HS-27A (cell line): ENCODE measurements at places on chromosomes 5 and 9.
A peak's percentile ranks its signal among the peaks of the same experiment; 100 is the strongest.

DNA sequence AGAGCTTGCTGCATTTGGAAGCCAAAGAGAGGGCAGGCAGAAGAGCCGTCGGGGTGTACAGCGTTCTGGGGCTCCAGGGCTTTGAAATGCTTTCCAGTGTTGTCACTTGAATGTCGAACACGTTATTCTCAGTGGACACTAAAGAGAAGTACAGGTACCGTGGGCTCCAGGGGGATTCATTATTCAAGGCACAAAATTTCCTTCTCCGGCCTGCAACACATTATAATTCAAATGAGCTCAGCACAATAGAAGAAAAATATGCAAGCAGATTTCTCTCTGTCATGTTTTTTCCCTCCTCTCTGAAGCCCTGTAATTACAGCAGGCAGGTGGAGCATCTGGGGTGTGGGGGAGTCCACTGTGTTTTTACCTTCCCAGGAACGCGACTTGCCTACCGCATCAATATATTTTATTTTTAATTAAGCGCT lies 293.1 kb downstream of the ZSWIM6 start:
- DNase-seq, result no peak

DNA sequence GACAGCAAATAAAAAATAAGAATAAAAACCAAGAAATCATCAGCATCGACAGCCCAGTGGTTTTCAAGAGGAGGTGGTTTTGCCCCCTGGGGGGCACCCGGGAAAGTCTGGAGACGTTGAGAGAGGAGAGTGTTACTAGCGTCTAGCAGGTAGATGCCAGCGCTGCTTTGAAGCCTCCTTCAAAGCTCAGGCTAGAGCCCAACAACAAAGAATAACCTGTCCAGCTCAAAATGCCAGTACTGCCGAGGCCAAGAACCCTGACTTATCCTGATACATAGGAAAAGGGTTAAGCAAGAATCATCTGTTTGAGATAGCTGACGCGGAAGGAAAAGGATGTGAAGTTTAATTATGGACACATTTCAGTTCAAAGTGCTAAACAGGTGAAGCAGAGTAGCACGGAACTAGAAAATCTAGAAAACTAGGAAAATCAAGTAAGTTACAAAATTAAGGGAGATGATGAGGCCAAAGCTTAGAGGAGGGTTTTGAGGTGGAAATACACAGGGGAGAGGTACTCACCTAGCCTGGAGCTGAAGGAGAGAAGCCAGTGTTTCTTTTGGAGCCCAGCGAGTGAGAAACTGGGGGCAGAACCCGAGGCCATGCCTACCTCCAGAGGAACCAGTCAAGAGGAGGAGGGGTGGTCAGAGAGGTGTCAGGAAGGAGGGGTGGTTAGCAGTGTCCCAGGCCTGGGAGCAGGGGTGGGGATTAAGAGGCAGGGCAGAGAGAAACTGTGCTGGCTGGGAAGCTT lies 121.0 kb upstream of the RETREG1 start:
- no peak for DNase-seq

- no peak for DNase-seq
These were observed 66.6 kb downstream of the NPR3 start for GRCh38 chr5:32777733-32778132.

GRCh38 chr9:19232823-19233194 lies 2.3 kb downstream of the DENND4C start:
- no peak for DNase-seq

- no peak for DNase-seq
These were observed 26.1 kb downstream of the TNIP1 start for GRCh38 chr5:151054709-151055108.

GRCh38 chr5:137359941-137360340 lies 139.2 kb downstream of the SPOCK1 start:
- DNase-seq, result no peak

DNA sequence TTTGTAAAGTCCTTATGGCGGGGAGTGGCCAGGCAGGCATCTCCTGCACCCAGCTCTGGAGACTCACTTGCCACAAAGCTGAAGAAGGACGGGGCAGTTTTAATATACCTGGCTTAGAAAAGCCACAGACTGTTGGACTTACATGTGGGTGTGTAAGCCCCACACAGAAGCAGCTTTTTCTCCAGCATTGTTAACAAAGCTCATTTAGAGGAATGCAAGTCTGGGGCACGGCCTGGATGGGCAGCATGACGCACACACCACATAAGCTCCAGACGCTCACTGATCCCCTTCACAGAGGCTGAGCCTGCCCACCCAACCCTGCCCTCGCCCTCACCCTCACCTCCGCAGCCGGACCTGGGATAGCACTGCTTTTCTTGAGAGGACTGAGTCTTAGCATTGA lies 58.0 kb upstream of the PDE8B start:
- DNase-seq, result no peak

DNA sequence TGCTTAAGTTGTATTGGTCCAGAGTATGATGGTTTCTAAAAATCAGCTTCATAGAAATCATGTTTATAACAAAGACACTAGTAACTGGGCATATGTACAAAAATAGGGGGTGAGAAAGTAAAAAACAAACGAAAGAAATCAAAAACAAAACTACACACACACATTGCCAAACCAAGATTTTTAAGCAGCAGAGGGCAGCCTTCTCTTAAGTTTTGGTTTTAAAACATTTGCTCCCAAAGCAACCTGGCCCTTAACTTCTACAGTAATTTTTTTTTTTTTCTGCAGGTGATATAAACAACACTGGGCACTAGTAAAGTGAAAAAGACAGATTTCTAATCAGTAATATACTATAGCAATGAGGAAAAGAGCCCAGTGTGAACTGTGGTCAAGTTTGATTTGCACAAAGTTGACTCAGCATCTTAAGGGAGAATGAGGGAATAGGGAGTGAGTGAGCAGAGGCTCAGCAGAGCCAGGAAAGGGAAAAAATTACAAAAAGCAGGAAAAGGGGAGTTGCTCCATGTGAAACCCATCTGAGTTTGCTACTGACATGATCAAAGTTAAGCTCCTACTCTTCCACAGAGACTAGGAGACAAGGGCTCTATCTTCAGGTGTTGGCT lies 13.4 kb upstream of the GAPT start:
- no peak for DNase-seq

DNA sequence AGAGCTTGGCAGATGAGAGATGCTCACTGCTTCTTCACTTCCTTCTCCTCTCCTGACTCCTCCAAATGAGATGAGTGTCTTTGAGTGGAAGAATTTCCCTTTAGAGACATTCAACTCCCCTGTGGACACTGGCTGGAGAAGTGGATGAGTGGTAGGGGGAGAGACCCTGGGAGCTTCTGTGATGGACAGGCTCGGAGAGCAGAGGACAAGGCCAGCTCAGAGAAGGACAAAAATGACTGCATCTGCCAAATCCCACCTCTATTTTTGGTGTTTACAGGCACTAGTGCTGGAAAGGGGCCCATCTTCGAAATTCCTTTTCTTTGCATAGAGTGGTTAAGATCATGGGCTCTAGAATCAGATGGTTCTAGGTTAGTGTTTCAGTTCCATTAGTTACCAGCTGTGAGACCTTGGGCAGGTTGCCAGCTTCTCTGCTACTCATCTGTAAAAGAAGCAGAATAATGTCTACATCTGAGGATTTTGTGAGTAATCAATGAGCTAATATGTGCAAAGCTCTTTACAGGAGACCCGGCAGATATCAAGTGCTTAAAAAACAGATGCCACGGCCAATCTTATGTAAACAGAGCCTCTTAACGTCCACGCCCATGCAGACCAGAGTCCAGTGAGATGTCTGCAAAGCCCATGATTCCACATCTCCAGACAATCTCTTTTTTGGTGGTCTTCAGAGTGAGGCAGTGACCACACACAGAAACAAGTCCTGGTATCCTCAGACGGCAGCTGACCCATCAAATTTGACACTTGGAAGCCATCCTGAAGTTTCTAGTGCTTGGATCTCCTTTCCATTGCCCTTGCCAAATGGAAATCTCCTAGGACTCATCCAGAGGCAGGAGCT lies 13.6 kb upstream of the COL27A1 start:
- no peak for DNase-seq

GRCh38 chr5:142660196-142660595 lies 25.7 kb downstream of the FGF1 start:
- no peak for DNase-seq

GRCh38 chr5:63916786-63917185 lies 45.5 kb downstream of the HTR1A start:
- DNase-seq, result no peak

DNA sequence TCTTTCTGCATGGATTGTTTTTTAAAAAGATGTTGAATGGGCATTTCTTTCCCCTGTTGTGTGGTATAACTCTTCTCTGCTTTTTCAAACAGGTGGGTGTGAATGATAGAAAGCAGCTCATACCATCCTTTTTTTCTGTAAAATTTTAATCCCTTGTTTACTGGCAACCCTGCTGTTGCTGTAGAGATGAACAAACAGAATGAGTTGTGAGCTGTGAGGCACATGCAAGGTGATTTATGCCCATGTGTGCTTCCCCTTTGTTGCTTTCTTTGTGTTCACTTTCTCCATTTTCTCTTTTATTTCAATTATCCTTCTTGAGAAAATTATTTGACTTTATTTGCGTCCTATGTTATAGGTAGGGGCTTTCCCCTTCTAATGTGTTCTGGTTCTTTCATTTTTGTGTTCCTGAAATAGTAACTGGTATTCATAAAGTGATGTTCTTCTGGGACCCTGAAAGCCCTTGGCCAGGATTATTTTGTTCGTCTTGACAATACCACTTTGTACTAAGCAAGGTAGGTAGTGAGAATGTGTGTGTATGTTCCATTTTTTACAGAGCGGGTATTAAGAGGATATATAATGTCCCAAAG lies 79.9 kb downstream of the AOPEP start:
- no peak for DNase-seq

GRCh38 chr5:137960141-137960540 lies 70.9 kb downstream of the PKD2L2 start:
- no peak for DNase-seq

DNA sequence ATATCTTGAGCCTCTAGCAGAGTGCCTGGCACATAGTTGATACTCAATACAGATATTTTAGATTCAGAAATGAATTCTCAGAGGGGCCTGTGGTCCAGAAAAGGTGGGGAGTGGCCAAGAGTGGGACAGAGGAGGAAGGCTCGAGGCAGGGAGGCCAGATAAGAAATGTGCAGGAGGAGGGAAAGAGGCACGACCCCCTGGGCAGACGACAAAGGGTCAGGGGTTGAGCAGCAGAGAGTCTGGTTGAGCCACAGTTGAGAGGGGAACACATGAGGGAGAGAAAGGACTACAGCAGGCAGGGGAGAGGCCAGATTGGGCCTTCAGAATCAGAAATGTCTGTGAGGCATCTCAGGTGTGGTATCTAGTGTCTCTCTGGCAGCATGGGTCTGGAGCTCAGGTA lies 89.1 kb downstream of the PSD2 start:
- DNase-seq, result no peak

- DNase-seq, result peak; percentile 9
These were observed 48.1 kb downstream of the FOCAD start for GRCh38 chr9:20732118-20732517.

GRCh38 chr5:96569770-96570169 lies 92.4 kb upstream of the CAST start:
- DNase-seq, result no peak

- no peak for DNase-seq
These were observed 662 bp downstream of the SUSD3 start for GRCh38 chr9:93059011-93059714.

- DNase-seq, result no peak
These were observed 3.1 kb downstream of the CLTB start for GRCh38 chr5:176413255-176413565.

GRCh38 chr9:35650341-35651158 lies at the start of gene SIT1:
Gene SIT1 (minus strand): TSS chr9:35650931. CDS start chr9:35650853, 78 bp downstream.
- DNase-seq, result no peak

DNA sequence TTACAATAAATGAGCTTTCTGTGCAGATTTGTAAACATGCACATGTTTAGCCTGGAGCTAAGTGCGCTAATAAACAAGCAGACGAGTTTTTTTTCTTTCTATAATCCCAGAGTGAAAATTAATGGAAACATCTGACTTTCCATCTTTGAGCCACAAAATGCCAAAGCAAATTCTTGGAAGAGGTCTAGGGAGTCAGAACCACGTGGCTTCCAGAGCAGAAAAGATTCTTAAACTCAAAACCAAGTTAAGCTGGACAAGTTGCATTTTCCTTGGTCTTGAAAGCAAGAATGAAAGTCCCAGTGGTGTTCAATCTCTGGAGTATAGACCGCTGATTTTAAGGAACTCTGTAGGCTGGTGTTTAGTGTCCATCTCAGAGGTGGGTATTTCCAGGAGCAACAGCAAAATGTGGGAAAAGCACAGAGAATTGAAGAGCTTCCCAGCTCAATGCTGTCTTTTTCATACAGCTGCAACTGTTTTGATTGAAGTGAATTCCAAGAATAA lies 71.4 kb downstream of the MYO10 start:
- DNase-seq, result no peak

- no peak for DNase-seq
These were observed 28.4 kb upstream of the NADK2 start for GRCh38 chr5:36270175-36270574.

- DNase-seq, result no peak
These were observed 63.7 kb upstream of the CACNA1B start for GRCh38 chr9:137813651-137814415.

DNA sequence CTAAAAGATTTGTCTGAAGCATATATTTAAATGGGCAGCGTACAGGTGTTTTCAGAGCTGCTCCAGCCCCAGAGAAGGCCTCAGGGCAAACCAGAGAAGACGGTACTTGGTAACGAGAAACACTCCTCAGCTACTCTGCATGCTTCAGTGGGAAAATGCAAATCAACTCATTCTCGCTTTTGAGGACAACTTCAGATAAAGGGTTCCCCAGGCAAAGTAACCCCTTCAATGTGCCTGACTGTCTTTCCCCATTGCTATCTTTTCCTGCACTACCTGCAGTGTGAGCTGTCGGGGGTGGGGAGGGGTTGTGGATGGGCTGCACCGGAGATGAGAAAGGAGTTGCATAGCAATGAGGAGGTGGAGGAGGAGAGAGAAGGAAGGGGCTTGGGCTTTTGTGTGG lies 339.7 kb upstream of the CLINT1 start:
- no peak for DNase-seq

DNA sequence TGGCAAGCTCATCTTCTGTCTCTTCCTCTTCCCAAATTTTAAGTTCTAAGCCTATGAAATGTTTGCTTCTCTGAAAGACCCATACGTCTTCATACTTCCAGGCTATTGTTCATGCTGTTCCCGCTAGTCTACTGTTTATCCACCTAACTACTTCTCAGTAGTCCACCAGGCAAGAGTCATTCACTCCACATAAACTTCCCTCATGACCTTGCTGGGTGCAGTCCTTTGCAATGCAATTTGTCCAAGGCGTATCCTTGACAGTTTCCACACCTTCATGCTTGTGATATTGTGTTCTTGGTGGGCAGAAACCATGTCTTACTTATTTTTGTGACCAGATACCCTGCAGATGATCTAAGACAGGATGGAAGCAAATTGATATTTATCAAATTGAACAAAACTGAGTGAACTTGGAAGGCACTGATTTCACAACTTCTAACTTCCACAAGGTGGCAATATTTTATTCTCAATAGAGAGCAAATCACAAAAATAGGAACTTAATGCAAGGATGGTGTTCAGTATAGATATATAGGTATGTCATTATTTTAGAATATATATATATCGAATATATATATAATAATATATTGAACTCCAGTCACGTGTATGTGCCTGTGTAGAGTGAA lies 30.3 kb downstream of the TYRP1 start:
- no peak for DNase-seq

- DNase-seq, result no peak
These were observed 97.7 kb downstream of the GDNF start for GRCh38 chr5:37742111-37742510.
